ENCODE measurements at places on chromosomes 5 and 9. TPM values are rescaled to one million over a fixed set of nuclear protein-coding genes. Genes with fewer than 3 reads are reported as not detected.

UGCG gene
- 87.8 TPM for total RNA-seq

SYK gene
- 16.6 TPM for total RNA-seq

LRRTM2 gene
- 0.06 TPM for total RNA-seq

PCDHGA3 gene
- 2.6 TPM for total RNA-seq

DNA sequence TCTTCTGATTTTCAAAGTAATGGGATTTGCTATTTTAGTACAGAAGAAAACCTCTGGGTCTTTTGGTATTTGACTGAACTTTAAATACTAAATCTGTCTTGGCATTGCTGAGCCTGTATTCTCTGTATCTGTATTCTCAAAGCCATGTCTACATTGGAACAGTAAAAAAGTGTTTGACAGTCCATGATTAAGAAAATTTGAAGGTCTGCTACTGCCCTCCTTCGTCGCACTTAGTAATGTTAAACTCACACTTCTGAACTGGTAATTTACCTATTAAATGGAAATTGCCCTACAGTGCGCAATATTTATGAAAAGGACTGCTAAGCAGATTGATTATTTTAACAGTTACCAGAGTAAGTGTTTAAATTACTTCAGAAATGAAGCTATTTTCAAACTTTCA lies 165.7 kb upstream of the SMC2 start:
- DNase-seq: no peak

DNA sequence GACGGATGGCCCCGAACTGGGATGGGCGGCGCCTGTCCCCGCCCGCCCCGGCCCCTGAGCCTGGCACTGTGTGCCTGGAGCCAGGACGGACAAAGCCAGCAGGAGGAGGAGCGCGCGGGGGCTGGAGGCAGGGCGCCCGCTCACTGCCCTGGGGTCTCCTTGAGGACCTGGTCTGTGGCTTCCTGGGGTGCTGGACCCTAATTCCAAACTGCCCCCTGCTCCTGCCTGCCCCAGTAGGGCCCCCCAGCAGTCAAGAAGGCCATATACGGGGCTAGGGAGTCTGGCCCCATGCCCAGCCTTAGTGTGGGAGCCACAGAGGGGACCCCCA lies 29.2 kb upstream of the RXRA start:
- DNase-seq: no peak

- no peak for DNase-seq
Measured at GRCh38 chr5:157477814-157478494, 17.9 kb downstream of the NIPAL4 start.

- DNase-seq: peak; percentile 47
Measured at GRCh38 chr5:62650197-62650596, 71.6 kb downstream of the LRRC70 start.

DNA sequence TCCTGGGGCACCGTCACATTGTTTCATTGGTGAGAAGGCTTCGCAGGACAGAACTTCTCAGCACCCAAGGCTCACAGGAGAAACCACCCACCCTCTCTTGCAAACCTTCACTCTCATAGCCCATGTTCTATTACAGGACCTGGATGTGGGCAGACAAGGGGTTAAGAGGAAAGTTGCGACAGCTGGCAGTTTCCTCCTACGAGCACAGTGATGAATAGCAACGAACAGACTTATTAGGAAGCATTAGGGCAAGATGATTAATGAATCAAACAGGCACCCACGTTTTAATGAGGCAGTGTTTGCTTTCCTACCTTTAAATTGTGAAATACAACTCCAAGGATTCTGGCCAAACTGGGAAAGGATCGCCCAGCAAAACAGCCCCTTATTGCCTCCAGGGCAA lies 339.3 kb downstream of the DRD1 start:
- no peak for DNase-seq

GRCh38 chr5:163163858-163164257 lies 273.5 kb upstream of the CCNG1 start:
- DNase-seq: no peak

- no peak for DNase-seq
Measured at GRCh38 chr9:107480386-107480789, 9.2 kb downstream of the KLF4 start.

GRCh38 chr5:66100851-66101250 lies 43.2 kb upstream of the SREK1 start:
- DNase-seq: no peak

DNA sequence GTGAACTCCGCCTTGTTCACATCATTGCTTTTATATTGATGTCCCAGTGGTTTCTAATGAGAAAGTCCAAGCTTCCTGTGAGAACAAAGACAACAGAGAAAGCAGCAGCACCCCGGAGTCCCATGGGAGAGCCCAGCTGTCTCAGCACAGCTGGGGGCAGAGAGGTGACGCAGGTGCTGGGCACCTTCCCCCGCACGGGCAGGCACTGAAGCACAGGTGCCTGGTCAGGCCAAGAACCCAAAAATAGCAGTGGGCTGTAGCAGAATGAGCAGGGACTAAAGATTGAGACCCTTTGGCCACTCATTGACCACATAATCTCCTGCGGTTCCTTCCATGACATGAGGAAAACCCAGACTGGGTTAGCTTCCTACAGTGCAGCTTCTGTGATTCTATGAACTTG lies 18.8 kb downstream of the SRD5A1 start:
- DNase-seq: no peak

DNA sequence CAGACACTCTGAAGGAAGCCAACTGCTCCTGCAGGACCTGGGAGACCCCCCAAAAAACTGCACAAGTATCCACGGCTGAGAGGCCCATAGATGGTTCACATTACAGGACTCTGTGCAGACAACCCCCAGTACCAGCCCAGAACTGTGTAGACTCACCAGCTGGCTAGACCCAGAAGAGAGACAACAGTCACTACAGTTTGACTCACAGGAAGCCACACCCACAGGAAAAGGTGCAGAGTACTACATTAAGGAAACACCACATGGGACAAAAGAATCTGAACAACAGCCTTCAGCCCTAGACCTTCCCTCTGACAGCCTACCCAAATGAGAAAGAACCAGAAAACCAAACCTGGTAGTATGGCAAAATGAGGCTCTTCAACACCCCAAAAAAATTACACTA lies 281.2 kb upstream of the RGMB start:
- DNase-seq: no peak

DNA sequence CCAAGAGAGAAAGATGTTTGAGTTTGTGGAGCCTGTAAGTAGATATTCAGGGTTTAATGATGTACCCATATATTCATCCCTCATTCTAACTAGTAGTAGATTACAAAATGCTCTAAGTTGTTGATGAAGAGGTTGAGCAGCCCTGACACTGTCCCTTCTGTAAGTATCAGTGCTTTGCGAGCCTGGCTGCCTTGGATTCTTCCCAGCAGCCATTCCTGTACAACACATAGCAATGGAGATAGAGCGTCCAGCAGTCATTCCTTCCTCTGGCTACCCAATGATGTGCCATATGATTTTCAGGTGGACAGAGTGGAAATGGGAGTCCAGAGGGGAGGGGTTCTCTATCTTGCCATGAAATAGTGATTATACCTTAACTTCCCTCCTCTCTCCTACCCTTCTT lies 124.1 kb downstream of the ARHGAP26 start:
- no peak for DNase-seq

DNA sequence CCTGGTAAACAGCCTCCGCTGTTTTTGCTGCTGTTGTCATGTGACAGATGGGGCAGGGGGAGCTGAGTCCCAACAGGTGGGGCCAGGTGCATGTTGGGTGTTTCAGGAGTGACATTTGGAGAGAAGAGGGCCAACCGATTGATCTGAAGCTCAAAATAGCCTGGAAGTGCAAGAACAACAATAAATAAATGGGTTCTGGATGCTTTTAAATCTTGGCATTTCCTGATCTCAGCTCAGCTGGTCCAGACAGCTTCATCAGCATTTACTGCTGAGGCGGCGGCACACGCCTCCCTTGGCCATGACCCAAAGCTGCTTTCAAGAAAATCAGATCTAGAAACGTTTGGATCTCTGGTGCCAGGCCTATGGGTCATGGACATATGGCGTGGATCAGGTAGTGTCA lies 70.5 kb downstream of the PPARGC1B start:
- no peak for DNase-seq

GRCh38 chr9:84731696-84732095 lies 62.2 kb downstream of the NTRK2 start:
- DNase-seq: no peak

DNA sequence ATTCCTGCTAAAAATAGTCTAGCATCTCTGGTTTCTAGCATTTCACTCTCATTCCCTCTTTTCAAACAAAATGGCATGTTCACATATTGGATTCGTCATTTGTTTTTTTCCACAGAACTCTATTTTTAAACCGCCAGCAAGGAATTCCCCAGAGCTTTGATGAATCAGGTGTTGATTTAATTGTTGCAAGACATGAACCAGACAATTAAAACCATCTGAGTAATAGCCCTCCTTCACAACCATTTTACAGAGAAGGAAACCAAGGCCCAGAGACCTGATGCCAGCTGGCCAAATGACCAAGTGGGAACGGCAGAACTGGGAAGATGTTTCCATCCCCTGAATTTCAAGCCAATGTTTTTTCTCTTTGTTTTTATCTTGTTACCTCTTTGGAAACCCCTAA lies 167.0 kb downstream of the CAAP1 start:
- DNase-seq: no peak

- peak; percentile 92 for DNase-seq
Measured at GRCh38 chr5:116605310-116606070, 30.9 kb upstream of the SEMA6A start.

All from esophagus muscularis mucosa (tissue), 4 donors.